ENCODE measurements at places on chromosomes 16 and 17.

GRCh38 chr16:15492091-15492740, 57.8 kb downstream of the BMERB1 start:
- DNase-seq: peak; percentile 54

DNA sequence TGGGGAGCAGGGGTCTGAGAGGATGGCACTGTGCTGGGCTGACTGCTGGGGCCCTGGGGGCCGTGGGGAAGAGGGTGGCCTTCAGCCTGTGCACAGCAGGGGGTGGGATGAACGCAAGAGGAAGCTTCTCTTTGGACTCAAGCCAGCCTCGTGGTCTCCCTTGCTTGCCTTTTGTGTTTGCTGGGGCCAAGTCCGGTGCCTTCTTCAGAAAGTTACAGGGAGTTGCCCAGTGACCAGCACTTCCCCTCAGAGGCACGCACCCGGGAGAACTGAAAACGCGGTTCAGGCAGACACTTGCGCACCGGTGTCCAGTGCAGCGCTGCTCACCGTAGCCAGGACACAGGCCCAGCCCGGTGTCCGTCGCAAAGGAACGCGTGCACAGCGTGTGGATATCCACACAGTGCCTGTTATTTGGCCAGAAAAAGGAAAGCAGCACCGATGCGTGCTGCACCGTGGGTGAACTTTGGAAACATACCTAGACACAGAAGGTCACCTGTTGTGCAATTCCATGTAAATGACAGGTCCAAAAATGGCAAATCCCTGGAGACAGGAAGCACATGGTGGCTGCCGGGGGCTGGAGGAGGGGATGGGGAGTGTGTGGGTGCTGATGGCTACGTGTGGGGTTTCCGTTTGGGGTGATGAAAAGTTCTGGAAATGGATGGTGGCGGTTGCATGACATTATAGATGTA, 29.4 kb upstream of the NUDT16L1 start:
- peak; percentile 94 for DNase-seq

DNA sequence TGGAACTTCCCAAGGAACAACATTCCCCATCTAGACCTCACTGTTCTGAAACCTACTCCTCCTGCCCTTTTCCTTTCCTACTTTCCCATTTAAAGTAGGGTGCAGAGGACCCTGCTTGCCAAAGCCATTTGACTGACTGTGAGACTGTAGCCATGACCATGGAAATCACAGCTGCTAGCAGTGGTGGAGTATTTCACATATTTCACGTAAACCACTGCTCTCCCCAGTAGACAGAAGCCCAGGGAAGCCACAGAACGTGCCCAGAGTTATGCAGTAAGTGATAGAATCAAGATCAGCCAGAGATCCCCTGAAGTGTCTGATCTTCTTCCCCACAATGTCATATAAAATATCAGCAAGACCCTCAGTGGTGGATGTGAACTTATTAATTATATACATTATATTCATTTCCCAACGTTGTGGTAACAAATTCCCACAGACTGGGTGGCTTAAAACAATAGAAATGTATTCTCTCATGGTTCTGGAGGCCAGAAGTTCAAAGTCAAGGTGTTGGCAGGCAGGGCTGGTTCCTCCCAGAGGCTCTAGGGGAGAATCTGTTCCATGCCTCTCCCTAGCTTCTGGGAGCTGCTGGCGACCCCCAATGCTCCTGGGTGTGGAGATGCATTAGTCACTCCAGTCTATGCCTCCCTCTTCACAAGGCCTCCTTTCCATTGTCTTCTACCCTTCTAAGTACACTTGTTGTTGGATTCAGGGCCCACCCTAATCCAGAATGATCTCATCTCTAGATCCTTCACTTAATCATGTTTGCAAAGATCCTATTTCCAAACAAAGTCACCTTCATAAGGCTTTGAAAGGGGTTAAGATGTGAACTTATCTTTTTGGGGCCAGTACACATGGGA, 20.7 kb upstream of the PRM1 start:
- no peak for DNase-seq

- no peak for DNase-seq
These were observed 26.7 kb upstream of the JPT2 start for GRCh38 chr16:1651094-1651973.

- DNase-seq: no peak
These were observed 658.8 kb upstream of the GOT2 start for GRCh38 chr16:59392911-59393310.

GRCh38 chr16:19436540-19436939, 18.9 kb downstream of the TMC5 start:
- no peak for DNase-seq

DNA sequence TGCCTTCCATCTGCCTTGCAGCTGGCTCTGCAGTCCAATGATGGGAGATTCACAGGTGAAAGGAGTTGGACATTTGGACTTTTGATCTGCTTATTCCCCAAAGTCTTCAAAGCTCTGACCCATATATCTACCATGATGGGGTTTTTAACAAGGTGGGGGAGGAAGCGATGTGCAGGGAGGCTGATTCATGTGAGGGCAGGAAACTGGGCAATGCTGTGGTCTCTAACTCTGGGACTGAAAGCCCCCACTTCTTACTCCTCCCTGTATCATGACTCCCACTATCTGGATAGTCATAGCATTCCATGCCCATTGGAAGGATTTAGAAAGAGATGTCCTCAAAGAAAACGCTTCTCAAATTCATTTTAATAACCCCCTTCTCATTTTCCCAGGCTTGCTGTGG, 16.3 kb downstream of the HOXB1 start:
- DNase-seq: no peak

All from suppressor macrophage treated with lipopolysaccharide for 4 hours (primary cell).